A549 (cell line): ENCODE measurements at places on chromosomes 5 and 9.

GRCh38 chr5:129412721-129413120 lies 47.4 kb upstream of the ADAMTS19 start:
- no peak for DNase-seq

DNA sequence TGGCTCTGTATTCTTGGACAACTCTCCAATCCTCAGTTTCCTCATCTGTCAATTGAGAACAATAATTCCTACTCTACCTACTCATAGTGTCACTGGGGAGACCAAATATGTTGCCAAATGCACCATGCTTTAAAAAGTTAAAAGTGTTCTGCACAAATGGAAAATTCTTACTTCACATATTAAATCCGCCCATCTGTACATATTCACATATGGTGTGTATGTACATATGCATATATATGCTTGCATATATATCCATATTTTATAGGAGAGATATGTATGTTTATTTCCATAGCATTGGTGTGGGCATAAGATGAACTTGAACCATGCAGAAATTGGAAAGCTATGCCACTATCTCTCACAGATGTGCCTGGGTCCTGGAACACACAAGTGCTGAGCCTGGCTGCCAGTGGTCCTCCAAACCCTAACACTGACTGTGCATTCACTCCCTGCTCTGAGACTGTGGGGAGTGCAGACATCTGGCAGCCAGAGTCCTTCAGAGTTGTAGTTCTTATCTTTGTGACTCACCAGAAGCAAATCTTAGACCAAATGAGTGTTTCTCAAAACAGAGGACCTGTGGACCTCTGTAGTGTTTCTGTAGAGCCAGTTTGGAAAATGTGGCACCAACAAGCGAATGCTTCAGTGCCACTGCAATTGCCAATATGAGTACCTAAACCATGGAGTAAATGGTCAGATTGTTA lies 168.7 kb downstream of the GRIA1 start:
- DNase-seq = no peak

GRCh38 chr5:40502736-40503135 lies 177.0 kb upstream of the PTGER4 start:
- DNase-seq = no peak

GRCh38 chr9:68545033-68545705 lies 4.5 kb upstream of the TMEM252 start:
- no peak for DNase-seq

- DNase-seq = no peak
These were observed 53.9 kb upstream of the TUT7 start for GRCh38 chr9:86408121-86408520.

DNA sequence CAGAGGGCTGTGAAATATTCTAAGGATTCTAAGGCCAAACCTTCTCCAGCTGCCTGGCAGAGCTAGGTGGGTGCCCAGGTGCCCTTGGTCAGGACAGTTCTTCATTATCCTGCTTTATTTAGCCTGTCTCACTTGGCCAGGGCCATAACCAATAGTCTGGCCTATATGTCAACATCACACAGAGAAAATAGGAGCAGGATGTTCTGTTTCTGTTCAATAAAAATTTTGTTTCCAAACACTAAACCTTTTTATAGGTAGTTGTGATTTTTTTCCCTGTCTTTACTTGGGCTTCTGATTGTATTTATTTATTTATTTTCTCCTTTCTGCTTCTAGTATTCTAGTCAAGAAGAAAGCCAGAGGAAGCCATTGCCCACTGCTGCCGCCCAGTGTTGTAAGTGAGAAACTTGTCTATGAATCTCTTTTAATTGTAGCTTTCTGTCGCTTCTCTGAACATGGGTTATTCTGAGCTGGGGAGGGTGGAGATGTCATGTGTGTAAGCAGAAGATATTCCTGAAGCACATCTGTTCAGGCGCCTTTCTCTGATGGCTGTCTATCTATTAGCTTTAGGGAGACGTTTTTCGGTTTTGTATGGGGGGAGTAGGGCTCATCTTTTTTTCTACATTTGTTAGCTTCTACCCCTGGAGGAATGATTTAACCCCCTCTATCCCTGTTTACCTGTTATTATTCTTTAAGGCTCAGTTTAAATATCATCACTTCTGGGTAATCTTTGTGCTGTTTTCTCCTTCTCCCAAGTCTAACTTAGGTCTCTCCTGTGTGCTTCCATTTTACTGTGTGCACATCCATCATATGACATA lies 97.1 kb downstream of the UNC13B start:
- peak; percentile 13 for DNase-seq

GRCh38 chr5:56814963-56815657 lies at the start of gene MAP3K1:
Gene MAP3K1, plus strand, starts transcription at chr5:56815549. Its CDS starts 25 bp downstream, at chr5:56815574.
- peak; percentile 66 for DNase-seq

DNA sequence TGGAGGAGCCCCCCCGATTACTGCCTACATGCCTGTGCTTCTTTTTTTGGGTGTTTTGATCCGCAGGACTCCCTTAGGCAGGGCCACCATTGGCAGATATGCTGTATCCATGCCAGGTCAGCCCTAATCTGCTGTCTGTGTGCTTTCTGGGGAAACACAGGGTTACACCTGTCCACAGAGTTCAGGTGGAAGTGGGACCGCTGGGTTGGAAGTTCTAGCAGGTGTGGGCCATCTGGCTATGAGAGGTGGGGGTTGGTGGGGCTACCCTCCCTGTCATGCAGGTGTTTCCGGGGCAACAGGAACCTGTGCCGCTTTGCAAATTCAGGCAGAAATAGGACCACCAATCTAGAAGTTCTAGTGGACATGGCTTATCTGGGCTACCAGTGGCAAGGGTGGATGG lies 17.0 kb downstream of the IFNE start:
- no peak for DNase-seq

GRCh38 chr9:27528076-27528885 lies 1.3 kb downstream of the MOB3B start:
- DNase-seq = no peak

GRCh38 chr5:167850911-167851310 lies 440.5 kb upstream of the WWC1 start:
- DNase-seq = no peak

DNA sequence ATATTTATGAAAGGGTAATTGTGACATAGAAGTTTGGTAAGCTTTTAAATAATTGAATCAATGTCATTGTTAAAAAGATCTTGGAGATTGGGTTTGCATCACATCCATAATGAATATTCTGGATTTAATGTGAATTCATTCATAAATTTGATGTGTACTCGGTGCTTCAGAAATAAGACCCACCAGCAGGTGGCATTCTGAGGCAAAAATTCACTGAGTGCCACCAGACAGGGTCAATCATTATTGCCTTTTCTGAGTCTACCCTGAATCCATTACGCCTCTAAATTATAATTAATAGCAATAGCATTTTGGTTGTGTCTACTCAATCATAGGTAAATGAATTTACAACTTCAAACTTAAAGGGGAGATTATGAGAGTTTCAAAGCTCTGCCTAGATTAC lies 1.0 kb downstream of the TRPC7 start:
- peak; percentile 10 for DNase-seq

GRCh38 chr9:79224672-79225433 lies 346.9 kb upstream of the TLE4 start:
- DNase-seq = peak; percentile 5

- DNase-seq = no peak
These were observed 75.6 kb downstream of the VCAN start for GRCh38 chr5:83547161-83547560.

DNA sequence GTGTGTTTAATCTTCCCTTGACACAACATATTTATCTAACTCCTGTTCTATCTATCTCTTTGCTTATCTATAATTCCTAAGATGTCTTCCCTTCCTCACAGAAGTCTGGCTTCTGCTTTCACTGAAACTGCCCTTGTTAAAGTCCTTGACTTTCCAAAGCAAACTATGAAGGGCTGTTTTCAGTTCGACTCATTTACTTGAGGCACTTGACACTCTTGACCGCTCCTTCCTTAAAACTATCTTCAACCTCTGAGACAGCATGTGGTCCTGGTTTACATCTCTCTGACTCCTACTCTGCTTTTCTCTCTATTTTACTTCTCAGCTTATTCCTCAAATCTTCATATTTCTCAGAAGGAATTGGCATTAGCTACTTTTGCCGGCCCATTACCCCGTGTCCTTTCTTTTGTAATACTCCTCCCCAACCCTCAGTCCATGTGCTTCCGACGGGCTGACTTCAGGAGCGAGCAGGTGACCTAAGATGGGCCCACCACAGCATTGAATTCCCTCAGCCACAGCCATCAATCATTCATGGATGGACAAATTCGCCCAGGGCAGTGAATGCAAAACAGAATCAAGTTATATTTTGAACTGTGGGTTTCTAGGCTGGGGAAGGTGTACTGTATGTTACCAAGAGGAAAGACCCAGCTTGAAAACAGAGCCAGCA lies 1089.2 kb downstream of the PTPRD start:
- DNase-seq = no peak

GRCh38 chr5:180313677-180314505 lies 22.0 kb upstream of the MAPK9 start:
- DNase-seq = no peak

DNA sequence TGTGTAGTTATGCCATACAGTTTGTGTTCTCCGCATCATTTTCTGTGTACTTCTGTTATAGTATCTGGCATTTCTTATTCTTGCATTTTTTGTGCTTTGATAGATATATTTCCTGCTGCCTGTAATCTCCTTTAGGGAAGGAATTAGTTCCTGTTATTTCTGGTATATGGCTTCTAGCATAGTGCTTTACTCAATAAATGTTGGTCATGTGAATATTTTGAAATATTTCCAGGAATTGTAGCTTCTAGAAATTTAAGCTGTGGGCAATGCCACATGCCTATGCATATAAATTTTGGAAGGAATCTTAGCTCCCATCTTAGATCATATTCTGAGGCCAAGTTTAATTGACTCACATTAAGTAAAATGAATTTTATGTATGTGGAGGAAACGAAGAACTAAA lies 11.5 kb upstream of the PRRC1 start:
- DNase-seq = no peak

DNA sequence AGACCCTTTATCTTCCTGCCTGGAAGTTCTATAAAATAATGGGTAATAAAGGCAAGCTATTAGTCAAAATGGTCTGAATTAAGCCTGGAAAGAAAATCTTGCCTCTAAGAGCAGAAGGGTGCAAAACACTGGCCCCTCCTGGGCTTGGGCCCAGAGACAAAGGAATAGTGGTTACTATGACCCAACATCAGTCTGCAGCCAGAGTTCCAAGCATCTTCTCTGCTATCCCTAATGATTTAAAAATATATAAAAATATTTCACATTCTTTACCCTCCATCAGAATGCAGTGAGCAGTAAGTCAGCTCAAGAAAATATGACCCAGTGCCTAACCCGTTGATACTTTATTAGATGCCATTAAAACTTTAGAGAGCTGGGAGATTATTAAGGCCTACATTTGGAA lies 14.7 kb downstream of the TNFAIP8 start:
- DNase-seq = no peak

GRCh38 chr9:121021301-121021700 lies 28.8 kb downstream of the C5 start:
- no peak for DNase-seq

- DNase-seq = no peak
These were observed 141.7 kb downstream of the SYK start for GRCh38 chr9:90943341-90943740.

GRCh38 chr9:87337335-87338087 lies 160.2 kb upstream of the DAPK1 start:
- DNase-seq = peak; percentile 79

- no peak for DNase-seq
These were observed 27.9 kb upstream of the IFNA14 start for GRCh38 chr9:21267485-21268346.

DNA sequence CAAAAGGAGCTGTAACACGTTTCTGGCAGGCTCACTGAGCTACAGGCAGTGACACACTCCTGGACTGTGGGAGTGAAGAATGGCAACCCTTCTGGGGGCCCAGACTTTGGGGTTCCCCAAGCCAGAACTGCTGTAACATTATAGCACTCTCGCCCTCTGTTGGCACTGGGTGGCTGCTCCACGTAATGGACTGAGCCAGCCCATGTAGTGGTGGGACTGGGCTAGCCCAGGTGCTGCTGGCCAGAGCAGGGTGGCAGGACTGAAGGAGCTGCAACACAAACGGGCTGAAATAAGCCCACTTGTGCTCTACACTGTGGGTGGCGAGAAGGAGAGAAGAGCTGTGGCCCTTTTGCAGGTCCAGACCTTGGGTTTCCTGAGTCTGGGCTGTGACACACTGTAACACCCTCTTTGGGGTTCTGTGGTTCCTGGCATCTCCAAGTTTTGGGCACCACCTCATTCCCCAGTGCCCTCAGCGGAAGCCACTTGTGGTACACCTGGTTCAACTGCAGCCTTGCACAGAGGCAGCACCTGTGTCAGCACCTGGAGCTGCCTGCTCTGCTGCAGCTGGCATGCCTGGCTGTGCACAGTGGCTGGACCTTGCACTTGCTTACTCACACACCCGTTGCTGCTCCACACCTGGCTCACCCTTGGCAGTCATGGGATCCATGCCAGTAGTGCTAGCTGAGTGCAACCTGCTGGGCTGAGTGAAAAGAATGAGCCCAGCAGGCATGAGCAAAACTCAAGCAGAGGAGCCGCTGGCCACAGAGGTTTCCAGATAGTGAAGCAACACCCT lies 95.0 kb upstream of the PRR16 start:
- no peak for DNase-seq
